ENCODE measurements at places on chromosomes 3 and 15.

GRCh38 chr3:43152649-43153048 lies 46.8 kb upstream of the POMGNT2 start:
- no peak for DNase-seq

DNA sequence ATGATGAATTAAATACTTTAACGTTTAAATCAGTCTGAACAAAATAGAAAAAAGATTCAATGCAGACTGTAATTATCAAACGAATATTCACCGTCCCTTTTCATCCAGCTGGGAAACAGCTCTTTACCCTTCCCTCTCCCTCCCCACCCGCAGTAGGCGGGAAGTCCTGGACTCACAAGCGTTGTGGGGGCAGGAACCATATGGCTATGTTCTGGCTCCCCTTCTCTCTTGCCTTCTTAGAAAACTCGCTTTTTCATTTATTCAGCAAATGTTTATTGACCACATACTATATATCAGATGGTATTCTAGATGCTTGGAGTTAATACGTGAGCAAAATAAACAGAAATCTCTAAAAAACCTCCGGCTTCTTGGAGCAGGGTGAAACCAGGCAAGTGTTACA lies 715 bp upstream of the SCAPER start:
- no peak for DNase-seq

DNA sequence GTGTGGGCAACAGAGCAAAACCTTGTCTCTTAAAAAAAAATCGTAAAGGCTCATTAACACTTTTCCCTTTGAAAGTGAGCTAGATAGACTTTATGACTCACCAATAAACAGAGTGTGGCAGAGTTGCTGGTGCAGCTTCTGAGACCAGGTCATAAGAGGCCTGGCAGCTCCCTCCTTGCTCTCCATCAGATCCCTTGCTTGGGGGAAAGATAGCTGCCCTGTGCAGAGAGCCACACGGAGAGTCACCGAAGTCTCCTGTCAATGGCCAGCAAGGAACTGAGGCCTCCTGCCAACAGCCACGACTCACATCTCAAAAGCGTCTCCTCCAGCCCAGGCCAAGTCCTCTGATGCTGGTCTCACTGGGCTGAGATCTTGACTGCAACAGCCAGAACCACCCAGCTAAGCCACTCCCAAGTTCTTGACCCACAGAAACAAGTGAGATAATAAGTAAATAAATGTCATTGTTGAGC lies 8.7 kb upstream of the GP9 start:
- no peak for DNase-seq

DNA sequence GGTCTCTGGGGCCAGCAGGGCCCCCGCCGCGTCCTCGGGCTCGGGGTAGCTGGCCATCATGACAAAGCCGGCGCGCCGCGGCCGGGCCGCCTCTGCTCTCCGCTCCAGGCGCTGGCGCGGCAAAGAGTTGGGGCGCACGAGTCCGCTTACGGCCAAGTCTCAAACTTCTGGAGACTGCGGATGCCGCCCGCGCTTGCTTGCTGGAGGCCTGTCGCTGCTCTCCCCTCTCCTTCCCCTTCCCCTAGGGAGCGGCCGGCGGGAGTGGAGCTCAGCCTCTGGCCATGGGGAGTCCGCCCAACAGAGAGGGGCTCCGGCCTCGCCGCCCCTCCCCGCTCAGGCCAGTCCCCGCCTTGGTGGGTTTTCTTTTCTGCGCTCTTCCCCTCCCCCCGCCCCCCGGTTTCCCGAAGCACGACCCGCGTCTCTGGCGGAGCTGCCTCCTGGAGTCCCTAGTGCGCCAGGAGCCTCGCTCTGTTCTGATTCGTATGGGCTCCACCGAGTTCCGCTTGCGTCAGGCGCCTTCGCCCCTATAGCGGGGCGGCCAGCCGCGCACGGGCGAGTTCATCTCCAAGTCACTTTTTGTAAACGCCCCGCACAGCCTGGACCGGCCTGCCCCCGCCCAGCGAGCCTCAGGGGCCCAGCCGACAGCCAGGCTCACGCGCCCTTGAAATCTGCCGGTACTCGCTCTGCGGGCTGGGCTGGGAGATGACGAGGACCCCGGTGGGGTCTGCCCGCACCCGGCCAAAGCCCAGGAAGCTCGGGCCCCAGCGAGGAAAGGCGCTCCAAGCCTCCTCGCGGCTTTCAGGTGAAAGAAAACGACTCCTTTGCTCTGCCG lies at the start of the genes FOXL2 and FOXL2NB:
TSS of gene FOXL2 (minus strand) at position 475 of the 832 bp plus-strand sequence. CDS start at position 60, 415 bp downstream.
TSS of gene FOXL2NB (plus strand) at position 555 of the 832 bp plus-strand sequence. CDS start at position 703, 148 bp downstream.
- no peak for DNase-seq

DNA sequence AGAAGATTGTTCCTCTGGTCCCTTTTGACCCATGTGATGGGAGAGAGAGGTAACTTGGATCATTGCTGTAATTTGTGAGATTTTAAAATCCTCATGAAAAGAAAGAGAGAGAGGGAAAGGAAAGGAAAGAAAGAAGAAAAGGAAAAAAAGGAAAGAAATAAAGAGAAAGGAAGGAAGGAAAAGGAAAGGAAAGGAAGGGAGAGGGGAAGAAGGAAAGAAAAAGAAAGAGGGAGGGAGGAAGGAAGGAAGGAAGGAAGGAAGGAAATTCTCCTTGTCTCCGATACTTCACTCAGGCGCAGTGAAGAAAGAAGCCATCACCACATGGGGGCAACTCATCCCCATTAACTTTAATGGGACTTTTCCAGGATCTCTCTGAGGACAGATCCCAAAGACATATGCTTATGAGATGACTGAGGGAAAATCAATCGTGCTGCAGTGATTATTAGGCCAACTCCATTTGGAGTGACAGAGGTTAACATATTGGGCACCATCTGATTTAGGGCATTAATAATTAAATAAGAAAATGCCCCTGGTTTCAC lies 123.0 kb downstream of the MEGF11 start:
- no peak for DNase-seq

GRCh38 chr3:48306860-48307530 lies 26.5 kb downstream of the SPINK8 start:
- DNase-seq, result no peak

DNA sequence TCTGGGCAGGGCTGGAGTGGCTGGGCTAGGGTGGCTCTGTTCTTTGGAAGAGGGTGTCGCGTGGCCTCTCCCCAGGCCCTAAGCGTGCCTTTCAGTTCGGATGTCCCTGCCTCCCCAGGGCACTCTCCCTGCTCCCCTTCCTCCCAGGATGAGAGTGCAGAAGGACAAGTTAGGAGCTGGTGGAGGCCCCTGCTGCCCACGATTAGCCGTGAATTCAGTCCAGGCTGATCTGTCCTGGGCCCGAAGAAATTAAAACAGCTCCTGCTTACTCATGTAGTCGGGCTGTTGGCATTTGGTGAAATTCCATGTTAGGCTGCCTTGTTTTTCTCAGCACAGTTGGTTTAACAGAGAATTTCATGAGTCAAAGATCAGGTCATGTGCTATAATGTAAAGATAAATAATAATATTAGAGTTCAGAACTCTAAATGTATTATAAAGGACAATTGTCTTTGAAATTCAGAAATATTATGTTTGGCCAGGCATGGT lies 24.5 kb downstream of the NIPA1 start:
- no peak for DNase-seq

DNA sequence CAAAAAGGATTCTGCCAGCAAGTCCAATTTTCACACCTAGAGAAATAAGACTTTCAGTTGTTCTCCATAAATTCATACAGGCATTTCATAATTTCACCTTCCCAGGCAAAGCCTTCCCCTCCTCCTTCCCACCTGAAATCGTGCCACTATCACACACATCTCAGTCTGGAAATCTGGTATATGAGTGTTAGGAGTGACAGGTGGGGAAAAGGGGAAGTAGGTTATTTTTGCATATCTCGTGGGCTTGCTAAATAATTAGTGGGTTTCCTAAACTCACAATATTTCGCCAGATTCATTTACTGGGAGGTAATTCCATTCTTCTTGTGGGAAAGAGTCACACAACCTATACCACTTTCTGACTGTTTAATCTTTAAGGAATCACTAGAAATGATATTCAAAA lies 7.4 kb downstream of the ALDH1A2 start:
- no peak for DNase-seq

DNA sequence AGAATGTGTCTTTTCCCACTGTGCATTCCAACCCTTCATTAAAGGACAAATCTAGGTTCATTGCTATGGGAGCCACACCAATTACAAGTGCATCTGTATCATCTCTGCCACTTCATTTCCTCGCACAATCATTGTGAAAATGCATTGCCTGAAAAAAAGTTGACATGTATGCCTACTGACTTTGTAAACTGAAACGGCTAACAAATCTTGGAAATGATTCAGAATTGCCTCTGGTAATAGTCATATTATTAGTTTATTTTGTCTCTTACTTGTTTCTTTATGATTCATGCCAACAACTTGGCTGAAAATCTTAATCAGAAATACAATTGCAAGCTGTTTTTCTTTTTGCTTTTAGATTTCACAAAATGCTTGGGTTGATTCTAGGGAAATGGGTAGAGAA lies 497.1 kb downstream of the ZIC1 start:
- DNase-seq, result no peak
